ENCODE measurements at places on chromosomes 13 and 19.

DNA sequence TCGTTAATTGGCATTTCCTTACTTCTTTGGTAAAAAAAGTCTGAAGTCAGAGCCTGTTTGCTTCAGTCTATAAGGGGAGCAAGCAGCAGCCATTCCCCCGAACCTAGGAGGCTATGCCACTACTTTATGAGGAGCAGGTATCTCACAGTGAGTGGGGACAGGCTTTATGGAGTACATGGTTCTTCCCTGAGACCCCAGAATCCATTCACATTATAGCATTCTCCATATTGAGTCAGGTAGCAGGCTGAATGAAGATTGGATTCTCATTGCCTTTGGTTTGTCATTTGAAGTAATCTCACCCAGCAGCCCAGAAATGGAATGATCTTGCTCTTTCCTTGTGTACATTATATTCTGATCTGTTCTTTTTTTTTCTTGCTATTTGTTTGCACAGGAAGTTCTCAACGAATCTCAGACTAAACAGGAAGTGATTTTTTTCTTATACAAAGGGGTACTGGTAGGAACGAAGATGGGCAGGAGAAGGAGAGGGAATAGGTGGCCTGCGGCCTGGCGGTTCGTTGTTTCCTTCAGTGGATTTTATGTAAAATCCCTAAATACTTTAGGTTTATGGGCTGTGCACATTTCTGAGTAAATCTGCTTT, 74.4 kb downstream of the ARHGAP35 start:
- DNase-seq = no peak

- DNase-seq = no peak
Observed at GRCh38 chr13:100014621-100015020, 33.0 kb downstream of the ZIC2 start.

DNA sequence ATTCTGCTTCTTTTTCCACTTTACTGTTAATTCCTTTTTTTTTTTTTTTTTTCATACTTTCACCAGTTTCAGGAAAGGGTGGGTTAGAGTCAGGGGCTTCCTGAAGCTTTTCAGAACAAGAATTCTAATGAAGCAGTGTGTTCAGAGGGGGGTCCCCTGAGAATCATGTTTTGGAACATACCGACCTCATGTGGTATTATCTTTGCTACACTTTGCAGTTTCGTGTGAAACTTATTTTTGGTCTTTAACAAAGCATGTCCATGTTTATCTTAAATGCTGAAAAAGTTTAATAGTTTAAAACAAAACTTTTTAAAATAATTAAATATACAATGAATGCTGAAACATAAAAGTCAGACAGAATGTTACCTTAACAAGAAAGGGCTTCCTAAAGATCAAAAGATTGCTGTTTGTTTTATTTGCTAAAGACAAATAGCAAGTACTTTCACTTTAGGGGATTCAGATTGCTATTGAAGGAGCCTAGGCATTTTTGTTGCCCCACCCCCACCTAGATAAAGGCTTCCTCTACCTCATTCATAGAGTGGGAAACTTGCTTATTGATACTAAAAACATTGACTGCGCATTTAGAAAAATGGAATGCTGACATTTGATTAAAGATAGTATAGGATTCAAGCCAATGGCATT, 21.1 kb upstream of the POMP start:
- DNase-seq = no peak

DNA sequence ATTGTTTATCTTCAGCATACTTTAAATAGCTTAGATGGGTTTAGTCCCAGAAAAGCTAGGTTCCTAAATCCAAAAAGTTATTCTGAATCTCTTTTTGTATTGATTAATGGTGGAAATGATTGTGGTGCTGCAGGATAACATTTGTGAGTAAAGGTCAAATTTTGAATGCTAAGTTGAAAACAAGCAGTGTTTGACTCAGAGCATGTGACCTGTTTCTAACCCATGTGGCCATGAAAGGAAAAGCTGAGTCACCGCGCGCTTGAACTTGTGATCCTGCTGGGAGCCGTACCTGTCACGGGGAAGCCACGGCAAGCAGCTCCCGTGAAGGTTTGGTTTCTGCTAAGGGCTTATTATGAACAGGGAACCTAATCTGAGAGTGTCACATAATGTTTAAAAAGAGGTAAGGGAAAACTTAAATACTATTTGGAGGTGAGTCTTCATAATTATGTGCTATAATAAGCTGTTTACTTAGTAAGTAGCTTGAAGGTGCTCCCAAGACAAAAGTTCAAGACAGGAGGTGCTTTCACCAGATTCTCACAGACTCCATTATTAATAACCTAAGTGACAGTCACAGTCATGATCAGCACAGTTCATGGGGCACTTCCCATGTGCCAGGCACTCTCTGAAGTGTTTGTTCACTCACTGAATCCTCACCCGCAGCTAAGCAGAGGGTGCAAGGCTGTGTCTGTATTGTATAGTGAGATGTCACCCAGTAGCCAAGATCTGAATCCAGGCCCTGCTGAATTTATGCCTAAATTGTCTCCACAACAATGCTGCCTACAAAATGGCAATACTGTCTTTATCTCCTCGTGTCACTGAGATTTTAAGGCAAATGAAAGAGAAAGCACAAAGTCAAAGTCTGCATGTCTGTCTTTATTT, 286.5 kb downstream of the MYO16 start:
- peak; percentile 88 for DNase-seq

DNA sequence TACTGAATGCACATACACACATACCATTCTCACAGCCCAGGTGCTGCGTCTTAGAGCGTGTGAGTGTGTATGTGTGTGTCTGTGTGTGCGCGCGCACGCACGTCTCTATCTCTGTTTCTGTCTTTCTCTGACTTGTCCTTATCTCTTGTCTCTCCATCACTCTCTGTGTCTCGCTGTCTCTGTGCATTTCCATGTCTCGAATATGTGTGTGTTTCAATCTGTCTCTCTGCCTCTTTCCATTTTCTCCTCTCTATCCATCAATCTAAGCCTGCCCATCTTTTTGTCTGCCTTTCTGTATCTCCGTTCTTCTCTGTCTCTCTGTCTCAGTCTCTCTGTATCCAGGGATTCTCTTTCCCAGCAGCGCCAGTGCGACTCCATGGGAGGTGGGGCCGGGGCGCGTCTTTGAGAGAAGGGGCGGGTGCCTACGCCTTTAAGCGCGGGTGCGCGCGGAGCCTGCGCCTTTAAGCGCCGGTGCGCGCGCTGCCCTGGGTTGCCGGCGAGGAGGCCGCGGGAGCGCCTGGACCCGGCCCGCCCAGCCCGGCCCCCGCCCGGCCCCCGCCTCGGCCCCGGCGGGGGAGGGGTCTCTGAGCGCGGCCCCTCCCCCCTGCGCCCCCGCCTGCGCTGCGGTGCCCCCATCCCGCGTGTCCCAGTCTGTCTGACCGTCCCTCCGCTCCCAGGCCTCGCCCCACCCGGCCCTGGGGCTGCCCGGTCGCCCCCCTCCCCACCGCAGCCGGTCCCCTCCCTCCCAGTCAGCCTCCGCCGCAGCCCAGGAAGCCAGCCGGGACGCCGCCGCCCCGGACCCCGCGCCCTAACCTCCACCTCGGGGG, at the start of gene LRFN3:
Gene LRFN3, plus strand, starts transcription at position 464 of the 827 bp plus-strand sequence. CDS start 3,052 bp downstream, outside the sequence.
- peak; percentile 65 for DNase-seq

Data from COLO829 (cell line).